ENCODE measurements at places on chromosomes 7 and 10. TPM values are rescaled to one million over a fixed set of nuclear protein-coding genes. Genes with fewer than 3 reads are reported as not detected.

DNA sequence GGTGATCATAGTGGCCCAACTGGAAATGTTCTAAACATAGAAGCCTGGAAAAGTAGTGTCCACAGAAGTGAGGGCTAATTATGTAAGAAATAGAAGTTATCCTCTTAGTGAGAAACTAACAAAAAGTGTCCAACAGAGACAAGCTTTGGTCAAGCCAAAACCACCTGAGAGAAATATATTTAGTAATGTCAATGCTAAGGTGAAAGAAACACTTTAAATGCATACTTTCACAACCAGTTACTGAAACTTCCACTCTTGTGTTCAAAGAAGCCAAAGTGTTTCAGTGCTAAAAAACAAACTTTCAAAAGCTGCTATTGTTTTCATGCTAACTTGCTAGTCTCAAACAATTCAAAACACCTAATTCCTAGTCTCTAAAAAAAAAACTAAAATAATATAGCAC is 18.1 kb downstream of the RAB11FIP2 start:
- H3K4me3 ChIP-seq: no peak overlapping the region
- H3K27me3 ChIP-seq: no peaks in the 10 kb centered on the region
- H3K27ac ChIP-seq: no peak overlapping the region
- peaks cover 8% of the 10 kb centered on the region for H3K4me1 ChIP-seq
- no peak for DNase-seq
- H3K36me3 ChIP-seq: no peaks in the 10 kb centered on the region

- peaks cover 45% of the 10 kb centered on the region for H3K27me3 ChIP-seq
- peaks cover 12% of the 10 kb centered on the region for H3K4me1 ChIP-seq
- H3K27ac ChIP-seq: no peak overlapping the region
These were observed 27.6 kb upstream of the BMS1 start for GRCh38 chr10:42755028-42755451.

- DNase-seq: no peak
- no peaks in the 10 kb centered on the region for H3K27me3 ChIP-seq
- no peaks in the 10 kb centered on the region for H3K36me3 ChIP-seq
- no peaks in the 10 kb centered on the region for H3K4me1 ChIP-seq
These were observed 82.6 kb downstream of the PTEN start for GRCh38 chr10:87945984-87946383.

DNA sequence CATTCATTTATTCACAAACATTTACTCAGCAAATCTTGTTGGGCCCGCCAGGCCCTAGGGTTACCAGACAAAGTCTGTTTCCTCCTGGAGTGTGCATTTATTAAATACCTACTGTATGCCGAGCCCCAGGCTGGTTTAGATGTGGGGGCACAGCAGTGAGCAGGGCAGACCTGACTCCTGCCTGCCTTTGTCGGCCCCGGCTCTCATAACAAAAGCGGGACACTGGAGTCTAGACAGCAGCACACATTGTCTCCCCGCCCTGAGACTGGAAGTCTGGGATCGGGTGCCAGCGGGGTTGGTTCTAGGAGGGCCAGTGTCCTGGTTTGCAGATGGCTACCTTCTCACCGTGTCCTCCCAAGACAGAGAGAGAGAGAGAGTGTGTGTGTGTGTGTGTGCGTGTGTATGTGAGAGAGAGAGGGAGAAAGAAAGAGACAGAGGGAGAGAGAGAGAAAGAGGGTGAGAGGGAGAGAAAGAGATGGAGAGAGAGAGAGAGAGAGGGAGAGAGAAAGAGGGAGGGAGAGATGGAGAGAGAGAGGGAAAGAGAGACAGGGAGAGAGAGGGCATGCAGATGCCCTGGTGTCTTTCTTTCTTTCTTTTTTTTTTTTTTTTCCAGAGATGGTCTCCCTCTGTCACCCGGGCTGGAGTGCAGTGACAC is 25.9 kb downstream of the ELFN1 start:
- H3K27me3 ChIP-seq: peaks cover 87% of the 10 kb centered on the region
- no peak overlapping the region for H3K27ac ChIP-seq
- H3K36me3 ChIP-seq: no peaks in the 10 kb centered on the region
- DNase-seq: no peak
- no peaks in the 10 kb centered on the region for H3K4me1 ChIP-seq
- H3K4me3 ChIP-seq: no peak overlapping the region

- H3K27ac ChIP-seq: no peak overlapping the region
- H3K27me3 ChIP-seq: no peaks in the 10 kb centered on the region
- no peaks in the 10 kb centered on the region for H3K36me3 ChIP-seq
- no peak overlapping the region for H3K4me3 ChIP-seq
- DNase-seq: no peak
- H3K4me1 ChIP-seq: no peaks in the 10 kb centered on the region
These were observed 64.0 kb upstream of the FERD3L start for GRCh38 chr7:19209166-19209696.

Gene SVOPL
- not detected for total RNA-seq

Gene CDK14
- total RNA-seq: 8.2 TPM

Data from PC-3 (cell line).